ENCODE measurements at places on chromosomes 6 and 20. TPM values are rescaled to one million over a fixed set of nuclear protein-coding genes. Genes with fewer than 3 reads are reported as not detected.

VNN1 gene
- 0.19 TPM for polyA plus RNA-seq

BFSP1 gene
- 3.5 TPM for polyA plus RNA-seq

DNA sequence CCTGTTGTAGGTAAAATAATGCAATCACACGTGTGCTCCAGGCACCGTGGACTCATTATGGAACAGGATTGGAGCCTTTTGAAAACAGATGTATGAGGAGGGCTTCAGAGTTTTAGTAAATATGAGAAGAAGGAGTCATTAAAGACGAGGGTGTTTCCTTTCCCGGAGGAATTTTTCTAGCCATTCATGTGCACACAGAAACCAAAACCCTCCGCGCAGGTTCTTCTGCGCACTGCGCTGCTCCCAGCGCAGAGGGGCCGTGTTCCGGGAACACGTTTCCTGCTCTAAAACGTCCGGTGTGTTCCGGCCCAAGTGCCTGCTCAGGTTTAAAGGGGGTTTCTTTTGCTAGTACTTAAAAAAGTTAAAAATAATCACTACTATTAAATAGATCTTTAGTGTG lies 11.6 kb downstream of the GPR31 start:
- DNase-seq: no peak

- no peak for DNase-seq
Measured at GRCh38 chr6:12324099-12324498, 33.9 kb downstream of the EDN1 start.

DNA sequence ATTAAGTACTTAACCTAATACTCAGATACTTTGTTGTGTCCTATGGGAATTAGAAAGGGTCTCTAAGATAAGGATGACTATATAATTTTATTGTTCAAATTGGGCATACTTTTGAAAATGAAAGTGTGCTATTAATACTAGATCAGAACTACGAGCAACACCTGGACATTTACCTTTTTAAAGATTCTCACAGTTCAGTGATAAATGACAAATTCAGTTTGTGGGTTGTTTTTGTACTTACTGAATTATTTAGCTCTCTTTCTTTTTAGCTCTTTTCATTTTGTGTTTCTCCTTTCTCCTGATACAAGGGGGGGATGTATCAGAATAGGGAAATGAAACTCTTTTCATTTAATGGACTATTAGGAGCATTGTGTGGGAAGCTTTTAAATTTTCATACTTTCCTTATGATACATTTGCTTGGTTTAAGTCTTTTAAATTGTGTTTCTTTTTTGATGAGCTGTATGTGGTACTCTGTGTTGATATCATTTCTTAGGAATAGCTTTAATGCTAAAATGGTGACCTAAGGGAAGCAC lies 47.5 kb downstream of the PHF3 start:
- no peak for DNase-seq

DNA sequence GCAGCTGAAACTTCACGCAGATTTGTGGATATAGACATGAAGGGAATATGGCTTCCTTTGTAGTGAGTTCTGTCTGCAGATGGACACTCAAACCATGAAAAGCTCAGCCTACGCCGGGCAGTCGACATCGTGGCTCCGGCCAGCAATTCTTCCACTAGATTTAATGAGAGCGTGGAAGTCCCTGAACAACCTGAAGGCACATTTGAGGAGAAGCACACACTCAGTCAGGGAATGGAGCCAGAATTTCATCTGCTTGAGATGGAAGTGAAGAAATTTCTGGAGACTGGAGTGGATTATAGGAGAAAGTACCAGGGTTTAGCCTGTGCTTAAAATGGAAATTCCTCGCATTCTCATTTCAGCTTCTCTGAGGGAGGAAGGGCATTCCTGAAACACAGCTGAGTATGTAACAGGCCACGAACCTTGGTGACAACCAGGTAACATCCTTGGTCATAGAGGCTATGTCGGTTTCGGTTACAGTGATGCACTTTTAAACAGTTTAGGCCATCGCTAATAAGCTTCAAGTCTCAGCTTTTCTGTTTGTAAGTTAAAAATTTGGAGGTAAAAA lies 80.5 kb upstream of the AGPAT4 start:
- no peak for DNase-seq

DNA sequence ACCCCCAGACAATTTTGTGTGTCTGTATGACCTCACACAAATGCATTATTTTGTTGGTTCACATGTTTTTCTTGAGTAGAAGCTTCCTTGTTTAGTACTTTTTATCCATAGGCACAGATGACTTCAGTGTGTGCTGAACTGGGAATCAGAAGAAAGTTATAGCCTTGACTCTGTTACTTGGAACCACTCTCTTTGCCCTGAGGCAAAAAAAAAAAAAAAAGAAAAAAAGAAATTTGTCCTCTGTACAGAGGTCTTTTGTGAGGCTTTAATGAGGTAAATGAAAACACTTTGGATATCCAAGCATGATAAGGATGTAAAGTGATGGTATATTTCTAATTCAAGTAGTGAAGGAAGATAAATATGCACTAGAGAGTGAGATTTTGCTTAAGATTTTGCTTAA lies 51.9 kb downstream of the TRMT11 start:
- no peak for DNase-seq

- no peak for DNase-seq
Measured at GRCh38 chr6:156873654-156874380, 96.6 kb downstream of the ARID1B start.

GRCh38 chr20:23061734-23062561 lies 12.5 kb upstream of the THBD start:
- no peak for DNase-seq

KHDC1L gene
- polyA plus RNA-seq: not detected

ALDH8A1 gene
- polyA plus RNA-seq: 28.7 TPM

PROCR gene
- polyA plus RNA-seq: 9.5 TPM

GRCh38 chr6:125656287-125656870 lies 93.1 kb upstream of the HEY2 start:
- no peak for DNase-seq

DNA sequence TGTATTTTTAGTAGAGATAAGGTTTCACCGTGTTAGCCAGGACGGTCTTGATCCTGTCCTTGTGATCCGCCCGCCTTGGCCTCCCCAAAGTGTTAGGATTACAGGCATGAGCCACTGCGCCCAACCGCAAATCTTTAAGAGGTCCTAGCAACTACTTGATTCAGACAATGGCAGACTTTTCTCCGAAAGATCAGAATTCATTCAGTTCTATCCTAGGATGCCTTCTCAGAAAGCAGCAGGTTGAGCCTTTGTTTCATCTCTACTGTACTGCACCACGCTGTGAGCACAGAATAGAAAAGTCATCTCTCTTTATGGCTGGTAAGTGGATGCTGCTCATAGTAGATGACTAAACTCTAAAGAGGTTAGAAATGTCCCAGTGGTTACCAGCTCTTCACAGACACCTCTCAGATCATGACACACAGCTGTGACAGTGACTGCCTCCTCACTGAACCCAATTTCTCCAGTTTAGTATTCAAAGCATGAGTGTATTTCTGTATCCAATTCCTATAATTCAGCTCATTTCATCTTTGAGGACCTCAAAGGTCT lies 6.0 kb upstream of the HSF2 start:
- no peak for DNase-seq

TPBG gene
- 24.1 TPM for polyA plus RNA-seq

GABRR1 gene
- polyA plus RNA-seq: 1.6 TPM

- no peak for DNase-seq
Measured at GRCh38 chr20:59561228-59561605, 43.1 kb upstream of the PHACTR3 start.

Data from left renal cortex interstitium (tissue), 4 donors.